ENCODE measurements at places on chromosomes 1 and 21.
A peak's percentile ranks its signal among the peaks of the same experiment; 100 is the strongest.

- no peak for DNase-seq
These were observed 116.0 kb downstream of the MRPL39 start for GRCh38 chr21:25491267-25491666.

DNA sequence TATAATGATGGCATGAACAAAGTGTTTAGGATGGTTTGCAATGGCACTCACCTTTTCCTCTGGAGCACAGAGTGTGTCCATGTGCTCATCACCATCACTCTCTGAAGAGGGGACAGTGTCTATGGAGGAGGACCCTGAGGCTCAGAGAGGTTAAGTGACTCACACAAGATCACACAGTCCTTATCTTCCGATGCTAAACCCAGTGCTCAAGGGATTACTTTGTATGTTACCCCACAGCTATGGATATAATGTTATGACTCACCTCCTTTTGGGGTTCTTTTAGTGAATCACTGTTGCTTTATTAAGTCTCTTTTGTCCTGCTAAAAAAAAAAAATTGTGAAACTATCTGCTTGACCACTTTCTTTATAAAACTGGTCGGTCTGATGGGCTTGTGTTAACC, 67.6 kb downstream of the TENT5C start:
- peak; percentile 36 for DNase-seq

DNA sequence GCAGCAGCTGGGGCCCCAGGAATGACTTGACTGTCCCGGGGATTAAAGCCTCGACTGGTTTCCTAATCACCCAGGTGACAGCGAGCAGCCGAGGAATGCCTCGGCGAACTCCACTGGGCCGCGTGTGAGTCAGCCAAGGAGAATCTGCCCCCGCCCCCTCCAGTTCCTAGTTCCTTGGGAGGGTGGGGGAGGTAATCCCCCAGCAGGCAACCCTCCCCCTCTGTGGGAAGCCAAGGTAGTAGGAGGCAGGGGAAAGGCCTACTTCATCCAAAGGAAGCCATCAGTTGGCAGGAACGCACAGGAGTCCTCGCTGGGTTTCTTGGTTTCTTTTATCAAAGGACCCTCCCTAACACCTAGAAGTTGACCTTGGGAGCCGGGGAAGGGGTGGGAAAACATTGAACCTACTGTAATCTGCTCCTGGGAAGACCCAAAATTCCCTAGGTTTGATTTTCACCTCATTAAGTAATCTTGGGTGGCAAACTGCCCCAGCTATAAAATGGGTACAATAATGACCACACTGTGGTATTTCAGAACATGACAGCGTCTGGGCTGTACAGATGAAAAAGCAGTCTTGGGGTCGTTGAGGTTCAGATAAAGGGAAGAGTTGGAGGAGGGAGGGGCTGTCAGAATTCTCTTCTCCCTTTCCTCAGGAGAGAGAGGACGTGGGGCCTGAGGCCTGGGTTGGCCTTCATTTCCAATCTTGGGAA, 1.4 kb downstream of the TENT5B start:
- peak; percentile 88 for DNase-seq

GRCh38 chr1:170576980-170577379, 45.0 kb downstream of the GORAB start:
- DNase-seq: no peak

DNA sequence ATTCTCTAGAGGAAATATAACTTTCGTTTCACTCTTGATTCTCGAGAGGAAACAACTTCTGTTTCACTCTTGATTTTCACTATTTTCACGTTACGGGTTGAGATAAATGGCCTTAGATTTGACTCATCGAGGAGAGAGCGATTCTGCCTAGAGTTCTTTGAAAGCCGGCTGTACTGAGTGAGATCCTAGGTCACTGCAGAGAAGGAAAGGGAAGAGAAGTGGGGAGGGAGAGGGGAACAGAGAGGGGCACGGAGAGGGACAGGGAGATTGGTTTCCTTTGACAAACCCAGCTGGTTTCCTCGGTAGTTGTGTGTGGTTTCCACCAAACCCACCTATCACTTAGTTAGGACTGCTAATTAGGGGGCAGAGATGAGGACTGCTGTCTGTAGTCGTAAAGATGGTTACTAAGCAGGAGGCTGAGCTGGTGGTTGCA, 21.6 kb upstream of the GPR137B start:
- no peak for DNase-seq
